ENCODE measurements at places on chromosomes 3 and 15.

- DNase-seq: peak; percentile 33
Observed at GRCh38 chr3:111906656-111907055, 47.6 kb downstream of the PHLDB2 start.

DNA sequence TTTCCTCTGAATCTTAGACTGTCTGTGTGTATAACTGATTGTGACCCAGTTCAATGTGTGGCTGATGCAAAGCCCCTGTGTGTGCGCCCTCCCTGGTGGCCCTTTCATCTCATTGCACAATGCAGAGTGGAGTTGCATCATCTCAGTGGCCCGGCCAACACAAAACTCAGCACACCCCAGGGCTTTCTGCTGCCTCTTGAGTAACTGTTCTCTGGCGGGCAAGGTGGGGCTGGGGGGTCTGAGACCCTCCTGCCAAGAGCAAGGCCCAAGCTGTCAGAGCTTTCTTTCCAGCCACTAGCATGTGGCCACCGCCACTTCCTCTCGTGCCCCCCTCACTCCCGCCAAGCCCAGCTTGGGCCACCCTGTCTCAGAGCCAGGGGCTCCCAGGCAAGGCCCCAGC lies 80.7 kb upstream of the ALDH1L1 start:
- DNase-seq: no peak

DNA sequence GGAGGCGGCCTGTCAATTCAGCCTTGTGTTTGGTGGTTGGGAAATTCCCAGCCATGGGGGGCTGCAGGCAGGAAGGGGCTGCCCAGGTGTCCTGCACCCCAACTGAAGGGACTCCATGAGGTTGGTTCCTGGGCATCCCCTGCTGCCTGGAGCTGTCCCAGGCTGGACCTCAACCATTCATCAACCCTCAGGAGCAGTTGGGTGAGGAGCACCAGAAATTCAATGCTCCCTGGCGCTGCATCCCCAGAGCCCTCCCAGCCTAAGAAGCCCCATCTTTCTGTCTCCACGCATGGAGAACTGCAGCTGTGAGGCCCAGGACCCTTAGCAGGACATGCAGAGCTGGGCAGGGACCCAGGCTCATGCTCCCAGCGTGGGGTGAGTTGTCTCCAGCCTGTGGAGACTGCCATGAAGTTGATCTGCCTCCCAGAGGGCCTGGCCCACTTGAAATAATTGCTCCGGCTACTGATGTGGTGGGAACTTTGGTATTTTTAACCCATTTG lies 8.0 kb upstream of the SEMA3B start:
- DNase-seq: no peak

DNA sequence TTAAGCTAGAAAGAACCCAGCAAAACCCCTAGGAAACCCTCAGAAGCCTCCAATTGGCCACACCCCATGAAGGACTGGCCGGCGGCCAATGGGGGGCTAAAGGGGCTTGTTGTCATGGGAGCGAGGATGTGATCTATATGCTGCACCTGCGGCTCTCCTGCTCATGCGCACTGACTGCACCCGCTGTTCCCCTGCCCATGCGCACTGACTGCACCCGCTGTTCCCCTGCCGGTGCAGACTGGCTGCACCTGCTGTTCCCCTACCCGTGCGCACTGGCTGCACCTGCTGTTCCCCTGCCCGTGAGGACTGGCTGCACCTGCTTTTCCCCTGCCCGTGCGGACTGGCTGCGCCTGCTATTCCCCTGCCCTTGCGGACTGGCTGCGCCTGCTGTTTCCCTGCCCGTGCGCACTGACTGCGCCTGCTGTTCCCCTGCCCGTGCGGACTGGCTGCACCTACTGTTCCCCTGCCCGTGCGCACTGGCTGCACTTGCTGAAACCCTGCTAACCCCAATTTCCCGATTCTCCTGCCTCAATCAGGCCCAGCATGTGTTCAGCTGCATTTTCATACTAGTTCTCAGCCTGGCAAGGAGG lies 16.8 kb upstream of the MCCC1 start:
- peak; percentile 74 for DNase-seq

- no peak for DNase-seq
Observed at GRCh38 chr3:127222163-127222562, 29.2 kb downstream of the PRR23E start.

DNA sequence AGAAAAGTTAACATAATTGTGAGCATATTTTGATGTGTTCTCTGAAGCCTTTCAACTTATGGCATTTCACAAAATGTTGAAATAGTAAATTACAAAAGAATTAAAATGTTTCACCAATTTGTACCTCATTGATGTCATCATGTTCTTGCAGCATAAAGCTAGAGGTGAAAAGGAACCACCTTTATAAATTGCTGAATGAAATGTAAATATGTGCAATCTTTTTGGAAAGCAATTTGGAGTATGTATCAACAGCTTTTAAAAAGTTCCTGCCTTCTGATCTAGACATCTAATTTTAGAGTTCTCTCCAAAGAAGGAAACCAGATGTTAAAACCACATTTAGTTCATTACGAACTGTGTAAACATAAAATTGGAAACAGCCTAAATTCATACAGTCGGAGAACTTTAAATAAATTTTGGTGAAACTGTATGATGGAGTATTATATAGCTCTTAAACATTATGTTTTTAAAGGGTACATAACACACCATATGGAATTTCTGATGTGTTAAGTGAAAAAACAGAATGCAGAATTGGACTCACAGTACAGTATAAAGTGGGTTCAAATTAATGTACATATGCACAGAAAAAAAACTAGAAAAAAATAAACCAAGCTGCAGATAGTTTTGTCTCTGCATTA lies 311.2 kb upstream of the NAALADL2 start:
- DNase-seq: no peak

DNA sequence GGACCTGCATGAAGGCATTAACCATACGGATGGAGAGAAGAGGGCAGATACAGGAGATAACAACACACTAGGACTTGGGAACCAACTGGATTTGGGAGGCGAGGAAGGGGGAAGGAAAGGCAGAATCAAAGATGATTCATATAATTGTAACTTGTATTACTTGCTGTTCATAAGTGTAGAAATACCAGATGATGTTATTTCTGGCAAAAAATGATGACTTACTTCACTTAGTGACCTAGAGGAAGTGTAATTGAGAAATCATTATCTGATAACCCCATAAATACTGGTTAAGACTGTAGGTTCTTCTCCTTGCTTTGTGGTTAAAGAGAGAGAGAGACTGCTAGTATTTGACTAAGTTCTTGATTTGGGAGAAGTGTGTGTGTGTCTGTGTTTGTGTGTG lies 50.5 kb upstream of the GK5 start:
- no peak for DNase-seq

DNA sequence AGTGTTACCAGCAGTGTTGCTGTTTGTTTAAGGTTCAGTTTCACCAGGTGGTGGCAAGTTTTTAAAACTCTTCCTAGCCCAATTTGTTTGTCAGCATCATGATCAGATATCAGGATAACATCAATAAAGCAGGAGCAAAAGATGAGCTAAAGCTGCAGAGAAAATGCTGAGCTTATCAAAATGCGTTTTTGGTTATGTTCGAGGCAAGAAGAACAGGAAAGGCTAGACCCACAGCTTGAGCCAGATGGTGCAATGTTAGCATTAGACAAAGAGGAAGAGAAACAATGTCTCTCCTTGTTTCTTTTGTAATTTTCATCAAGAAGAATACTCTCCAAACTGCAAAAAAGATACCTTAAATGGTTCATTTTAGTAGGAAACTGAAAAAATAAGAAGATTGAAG lies 66.2 kb downstream of the THRB start:
- no peak for DNase-seq

DNA sequence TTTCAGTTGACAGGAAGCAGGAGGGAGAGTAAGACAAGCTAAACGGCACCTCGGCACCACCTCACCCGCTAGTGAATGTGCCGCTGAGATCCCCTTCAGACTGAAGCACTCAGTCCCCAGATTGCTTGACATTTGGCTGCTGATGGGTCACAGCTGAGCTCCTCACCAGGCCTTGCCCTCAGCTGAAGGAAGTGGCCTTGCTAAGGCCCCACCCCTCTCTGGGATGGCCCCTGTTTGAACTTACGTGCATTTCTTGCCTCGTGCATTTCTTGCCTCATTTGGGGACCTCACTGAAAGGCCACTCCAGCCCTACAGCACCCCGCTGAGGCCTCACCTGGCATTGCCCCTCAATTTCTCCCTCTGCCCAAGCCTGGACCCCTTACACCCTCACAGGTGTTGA lies 39.8 kb downstream of the EOGT start:
- no peak for DNase-seq

DNA sequence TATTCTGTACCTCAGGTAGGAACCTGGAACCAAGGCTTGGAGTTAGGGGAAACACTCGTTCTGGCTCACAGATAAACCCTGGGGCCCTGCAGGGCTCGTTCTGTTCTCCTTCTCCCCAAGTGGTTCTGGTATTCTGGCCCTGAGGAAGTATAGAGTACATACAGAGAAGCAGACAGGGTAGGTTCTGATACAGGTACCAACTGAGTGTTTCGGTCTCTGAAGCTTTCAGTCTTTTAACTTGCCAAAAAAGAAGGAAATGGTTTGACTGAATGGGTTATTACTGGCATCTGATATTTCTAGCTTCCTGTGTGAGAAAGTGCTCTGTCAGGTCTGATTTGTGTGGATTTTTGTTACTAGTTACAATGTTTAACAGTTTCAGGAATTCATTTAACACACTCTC lies 67.3 kb downstream of the UBE2E2 start:
- no peak for DNase-seq

- peak; percentile 52 for DNase-seq
Observed at GRCh38 chr3:107740992-107741896, 218.5 kb downstream of the BBX start.

GRCh38 chr15:58880320-58880719 lies 53.2 kb downstream of the SLTM start:
- DNase-seq: no peak

DNA sequence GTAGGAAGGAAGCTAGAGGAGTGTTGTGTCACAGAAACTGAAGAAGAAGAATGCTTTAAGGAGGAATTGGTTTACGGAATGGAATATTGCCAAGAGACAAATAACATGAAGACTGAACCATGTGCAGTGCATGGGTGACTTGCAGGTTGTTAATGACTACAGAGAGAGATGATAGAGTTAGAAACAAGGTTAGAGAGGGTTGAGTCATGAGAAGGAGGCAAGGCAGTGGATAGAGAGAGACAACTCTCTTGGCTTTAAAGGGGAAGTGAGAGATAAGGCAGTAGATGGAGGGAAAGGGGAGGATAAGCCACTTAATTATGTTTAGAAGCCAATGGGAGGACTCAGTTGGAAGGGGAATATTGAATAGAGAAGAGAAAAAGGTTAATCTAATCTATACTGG lies 119.3 kb upstream of the CCNL1 start:
- DNase-seq: no peak

- peak; percentile 24 for DNase-seq
Observed at GRCh38 chr3:23740517-23740965, 65.2 kb upstream of the UBE2E1 start.

DNA sequence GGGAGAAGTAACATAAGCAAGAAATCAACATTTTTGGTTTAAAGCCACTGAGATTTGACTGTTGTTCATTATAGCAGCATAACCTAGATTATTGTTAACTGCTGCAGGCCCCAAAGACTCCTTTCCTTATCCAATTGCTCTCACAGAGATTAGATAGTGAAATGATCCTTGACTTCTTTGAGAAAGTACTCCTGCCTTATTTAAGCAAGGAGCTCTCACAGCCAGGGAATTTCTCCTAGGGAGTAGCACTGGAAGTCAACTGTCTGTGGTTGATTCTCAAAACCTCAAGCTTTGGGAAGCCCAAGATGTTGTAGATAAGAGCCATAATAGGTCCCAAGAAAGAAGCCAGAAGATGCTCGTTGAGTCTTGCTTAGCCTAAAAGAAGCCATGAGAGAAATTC lies 151.8 kb upstream of the TSC22D2 start:
- no peak for DNase-seq

Measured in HT-29 (cell line).